ENCODE measurements at places on chromosomes 1 and 21.

- DNase-seq: no peak
Observed at GRCh38 chr1:245779797-245780755, 625.3 kb downstream of the KIF26B start.

- no peak for DNase-seq
Observed at GRCh38 chr1:245550720-245551043, 395.9 kb downstream of the KIF26B start.

GRCh38 chr1:36175137-36176095, 19.5 kb downstream of the MAP7D1 start:
- DNase-seq: no peak

GRCh38 chr1:160653620-160654016, 6.8 kb upstream of the SLAMF1 start:
- no peak for DNase-seq

GRCh38 chr1:202656951-202657646, 53.2 kb downstream of the SYT2 start:
- peak; percentile 67 for DNase-seq

GRCh38 chr1:4176841-4177240, 276.8 kb upstream of the C1orf174 start:
- DNase-seq: no peak

- DNase-seq: no peak
Observed at GRCh38 chr1:101257500-101258325, 20.9 kb downstream of the S1PR1 start.

GRCh38 chr1:13714851-13715250, 14.9 kb downstream of the PRDM2 start:
- DNase-seq: peak; percentile 49

GRCh38 chr21:46109313-46110221, 11.7 kb downstream of the COL6A2 start:
- no peak for DNase-seq

GRCh38 chr1:199081739-199082138, 442.9 kb downstream of the PTPRC start:
- no peak for DNase-seq

DNA sequence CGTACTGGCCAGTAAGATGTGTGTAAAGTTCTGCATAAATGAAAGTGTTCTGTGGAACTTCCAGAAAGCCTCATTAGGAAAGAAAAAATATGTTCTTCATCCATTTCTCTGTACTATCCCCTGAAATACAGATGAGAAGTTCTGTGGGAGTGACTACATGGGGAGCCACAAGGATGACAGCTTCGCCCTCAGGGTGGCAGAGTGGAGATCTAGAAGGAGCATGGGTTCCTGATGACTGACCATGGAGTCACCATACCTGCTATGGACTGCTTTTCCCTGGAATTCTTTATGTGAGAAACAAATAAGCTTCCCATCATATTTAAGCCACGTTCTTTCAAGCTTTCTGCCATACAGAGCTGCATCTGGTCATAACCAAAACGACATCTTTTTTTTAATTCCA, 113.9 kb upstream of the RGS1 start:
- DNase-seq: no peak

- DNase-seq: no peak
Observed at GRCh38 chr1:83746234-83746633, 252.7 kb downstream of the TTLL7 start.

GRCh38 chr1:66269222-66269621, 264.7 kb upstream of the SGIP1 start:
- no peak for DNase-seq

DNA sequence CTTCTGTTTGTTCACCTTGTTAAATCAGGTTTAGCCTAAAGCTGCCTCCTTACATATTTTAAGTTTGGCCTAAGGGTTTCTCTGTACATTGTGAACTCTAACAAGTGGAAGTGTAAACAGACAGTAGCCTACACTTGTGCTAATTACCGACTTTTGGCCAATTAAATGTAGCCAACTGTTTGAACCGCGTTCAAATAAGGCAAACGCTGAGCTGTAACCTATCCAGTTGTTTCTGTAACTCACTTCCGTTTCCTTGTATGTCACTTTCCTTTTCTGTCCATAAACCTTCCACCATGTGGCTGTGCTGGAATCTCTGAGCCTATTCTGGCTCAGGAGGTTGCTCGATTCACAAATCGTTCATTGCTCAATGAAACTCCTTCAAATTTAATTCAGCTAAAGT, 8.0 kb upstream of the FCAMR start:
- no peak for DNase-seq

Measured in HAP-1 (cell line).